ENCODE measurements at places on chromosomes 12 and 14. TPM values are rescaled to one million over a fixed set of nuclear protein-coding genes. Genes with fewer than 3 reads are reported as not detected.

CD69 gene
- total RNA-seq = not detected

CCDC88C gene
- 0.36 TPM for total RNA-seq

TEX52 gene
- total RNA-seq = not detected

HOXC4 gene
- 3.3 TPM for total RNA-seq

IFI27 gene
- total RNA-seq = 87.8 TPM

INHBC gene
- not detected for total RNA-seq

MIP gene
- not detected for total RNA-seq

FZD10 gene
- not detected for total RNA-seq

RILPL2 gene
- total RNA-seq = 5.1 TPM

DLK1 gene
- total RNA-seq = not detected

CBLN3 gene
- total RNA-seq = 3.5 TPM

KRT1 gene
- not detected for total RNA-seq

PUS1 gene
- 6.5 TPM for total RNA-seq

FUT8 gene
- 133 TPM for total RNA-seq

CCDC196 gene
- not detected for total RNA-seq

ADGRD1 gene
- total RNA-seq = 0.72 TPM

RNASE7 gene
- total RNA-seq = not detected

LMNTD1 gene
- total RNA-seq = not detected

FCF1 gene
- total RNA-seq = 33.3 TPM

SLC7A8 gene
- total RNA-seq = 4.3 TPM

INHBE gene
- 0.88 TPM for total RNA-seq

C14orf180 gene
- total RNA-seq = not detected

EID3 gene
- 14.4 TPM for total RNA-seq

OVCH1 gene
- total RNA-seq = under 0.01 TPM

C12orf50 gene
- total RNA-seq = not detected

CFAP251 gene
- 4.3 TPM for total RNA-seq

CYP46A1 gene
- total RNA-seq = 0.59 TPM

ADCY6 gene
- 33.0 TPM for total RNA-seq

HSPB8 gene
- 2.9 TPM for total RNA-seq

LBHD2 gene
- not detected for total RNA-seq

TTC9 gene
- total RNA-seq = 0.29 TPM

SLC2A13 gene
- total RNA-seq = 12.3 TPM

TPH2 gene
- total RNA-seq = under 0.01 TPM

BCL2L14 gene
- not detected for total RNA-seq

RPS29 gene
- 3,421 TPM for total RNA-seq

CD163 gene
- under 0.01 TPM for total RNA-seq

HDAC7 gene
- total RNA-seq = 39.8 TPM

PPFIA2 gene
- 3.3 TPM for total RNA-seq

KRT71 gene
- total RNA-seq = not detected

FAM216A gene
- 8.3 TPM for total RNA-seq

KCNA5 gene
- not detected for total RNA-seq
